Trophoblast cell (in vitro differentiated cells and primary cell): ENCODE measurements at places on chromosomes 12 and 14.

GRCh38 chr12:89064780-89065179 lies 287.5 kb downstream of the DUSP6 start:
- DNase-seq = no peak

DNA sequence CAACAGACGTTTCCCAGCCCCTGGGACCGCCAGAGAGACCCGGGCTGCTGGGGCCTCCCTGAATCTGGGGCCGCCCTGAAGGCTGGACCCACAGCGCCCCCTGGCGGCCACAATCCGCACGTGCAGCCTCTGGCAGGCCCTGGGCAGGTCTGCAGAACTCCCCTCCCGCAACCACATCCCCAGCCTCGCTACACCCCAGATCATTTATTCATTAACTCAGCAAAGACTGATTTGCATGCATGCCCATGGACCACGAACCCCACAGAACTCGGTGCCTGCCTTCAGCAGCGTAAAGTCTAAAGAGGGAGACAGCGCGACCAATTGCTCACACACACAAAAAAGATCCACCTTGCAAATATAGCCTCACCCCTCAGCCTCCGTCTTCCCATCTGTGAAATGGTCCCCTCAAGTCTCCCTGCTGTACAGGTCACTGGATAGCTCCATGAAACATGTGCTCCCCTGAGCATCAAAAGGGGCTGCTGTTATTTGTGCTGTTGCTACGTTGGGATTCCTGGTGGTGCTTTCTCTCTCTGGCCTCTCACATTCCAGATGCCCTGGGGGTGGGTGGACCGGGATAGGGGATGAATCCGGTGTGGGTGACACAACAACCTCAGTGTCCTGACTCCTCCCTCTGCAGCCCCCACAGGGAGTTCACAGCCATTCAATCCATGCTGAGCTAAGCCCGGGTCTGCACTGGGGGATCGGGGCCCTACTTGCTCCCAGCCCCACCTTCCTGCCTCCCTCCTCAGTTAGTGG lies 96.4 kb downstream of the SCARB1 start:
- DNase-seq = peak; percentile 80

- no peak for DNase-seq
Observed at GRCh38 chr14:32339188-32339587, 10.1 kb downstream of the AKAP6 start.

- DNase-seq = no peak
Observed at GRCh38 chr14:90053044-90053443, 8.8 kb upstream of the KCNK13 start.

DNA sequence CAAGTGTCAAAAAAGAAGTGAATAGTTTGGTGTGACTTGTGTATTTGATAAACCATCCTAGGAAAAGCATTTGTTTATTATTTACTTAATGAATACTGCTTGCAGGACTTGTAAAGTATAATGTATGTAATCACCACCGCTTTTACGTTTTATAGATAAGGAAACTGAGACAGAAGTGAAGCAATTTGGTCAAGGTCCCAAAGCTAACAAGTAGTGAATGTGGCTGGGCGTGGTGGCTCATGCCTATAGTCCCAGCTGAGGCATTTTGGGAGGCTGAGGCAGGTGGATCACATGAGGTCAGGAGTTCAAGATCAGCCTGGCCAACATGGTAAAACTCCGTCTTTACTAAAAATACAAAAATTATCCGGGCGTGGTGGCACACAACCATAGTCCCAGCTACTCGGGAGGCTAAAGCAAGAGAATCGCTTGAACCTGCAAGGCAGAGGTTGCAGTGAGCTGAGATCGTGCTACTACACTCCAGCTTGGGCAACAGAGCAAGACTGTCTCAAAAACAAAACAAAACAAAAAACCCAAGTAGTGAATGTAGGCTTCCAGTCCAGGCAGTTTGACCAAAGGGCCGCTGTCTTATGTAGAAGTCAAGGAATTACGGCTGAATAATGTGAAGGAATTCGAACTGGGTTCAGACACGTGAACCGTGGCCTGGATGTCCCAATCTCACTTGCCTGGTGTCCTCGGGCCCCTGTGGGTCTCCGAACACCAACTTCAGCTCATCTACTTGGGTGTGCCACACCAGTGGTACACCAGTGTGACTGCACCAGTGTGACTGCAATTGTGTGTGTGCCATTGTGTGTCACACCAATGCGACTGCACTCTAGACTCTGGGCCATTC lies 88.3 kb upstream of the MED13L start:
- peak; percentile 89 for DNase-seq

DNA sequence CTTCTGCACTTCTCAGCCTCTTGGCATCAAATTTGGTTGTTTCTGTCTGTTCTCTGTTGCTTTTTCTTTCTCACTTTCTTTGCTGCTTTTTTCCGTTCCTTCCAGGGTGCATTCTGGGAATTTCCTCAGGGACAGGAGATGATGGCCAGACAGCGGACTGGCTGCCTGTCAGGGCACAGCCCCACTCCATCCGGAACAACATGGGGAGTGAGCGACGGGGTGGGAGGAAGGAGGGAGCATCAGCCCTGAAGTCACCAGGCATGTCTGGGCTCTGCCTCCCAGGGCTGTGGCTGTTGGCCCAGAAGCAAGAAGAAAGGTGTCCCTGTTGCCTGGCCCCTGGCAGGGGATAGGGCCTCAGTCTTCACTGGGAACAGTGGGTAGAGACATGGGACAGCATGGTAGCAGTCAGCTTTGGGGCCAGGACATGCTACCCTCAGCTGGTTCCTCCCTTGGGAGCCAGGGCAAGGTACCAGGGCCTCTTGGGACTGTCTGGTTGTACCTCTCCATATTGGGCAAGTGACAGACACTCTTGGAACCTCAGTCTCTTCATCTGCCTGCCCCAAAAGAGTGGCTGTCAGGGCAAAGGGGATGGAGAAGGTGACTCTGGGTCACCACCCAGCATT lies 8.6 kb downstream of the PGF start:
- DNase-seq = no peak

GRCh38 chr14:38089123-38089522 lies 118.6 kb upstream of the SSTR1 start:
- DNase-seq = no peak

DNA sequence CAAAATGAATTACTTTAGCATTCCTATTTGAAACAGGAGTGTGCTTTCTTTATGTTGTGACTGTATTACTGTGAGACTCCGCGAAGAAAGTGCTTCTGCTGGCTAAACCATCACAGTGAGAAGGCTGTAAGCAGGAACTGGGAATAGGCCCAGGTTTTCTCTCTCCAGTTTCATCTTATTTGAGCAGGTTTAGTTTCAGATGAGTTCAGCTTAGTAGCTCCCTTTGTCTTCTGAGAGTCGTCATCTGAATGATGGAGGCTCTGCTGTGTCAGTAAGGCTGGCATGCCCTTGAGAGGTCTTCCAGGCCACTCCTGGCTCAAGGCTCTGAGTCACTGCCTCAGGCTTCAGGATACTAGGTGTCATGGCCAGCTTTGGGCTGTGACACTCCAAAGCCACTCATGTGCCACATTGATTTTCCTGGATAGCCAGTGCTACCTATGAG lies 205.6 kb upstream of the RGS6 start:
- DNase-seq = no peak

- no peak for DNase-seq
Observed at GRCh38 chr12:5689773-5690172, 255.3 kb downstream of the ANO2 start.

DNA sequence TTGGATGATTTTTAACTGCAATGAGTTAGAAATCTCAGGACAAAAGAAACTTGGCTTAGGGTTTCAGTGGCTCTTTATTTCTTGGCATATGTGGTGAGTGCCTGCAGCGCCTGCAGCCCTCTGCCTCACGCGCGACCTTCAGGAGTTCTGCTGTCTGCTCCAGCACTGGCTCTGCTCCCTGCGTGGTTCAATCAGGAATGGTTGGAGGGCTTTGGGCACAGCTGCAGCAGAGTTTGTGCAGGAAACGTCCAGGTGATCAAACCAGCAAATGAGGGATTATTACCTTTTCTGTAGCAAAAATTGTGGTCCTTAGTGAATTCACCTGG lies 19.8 kb downstream of the PPM1H start:
- DNase-seq = no peak

DNA sequence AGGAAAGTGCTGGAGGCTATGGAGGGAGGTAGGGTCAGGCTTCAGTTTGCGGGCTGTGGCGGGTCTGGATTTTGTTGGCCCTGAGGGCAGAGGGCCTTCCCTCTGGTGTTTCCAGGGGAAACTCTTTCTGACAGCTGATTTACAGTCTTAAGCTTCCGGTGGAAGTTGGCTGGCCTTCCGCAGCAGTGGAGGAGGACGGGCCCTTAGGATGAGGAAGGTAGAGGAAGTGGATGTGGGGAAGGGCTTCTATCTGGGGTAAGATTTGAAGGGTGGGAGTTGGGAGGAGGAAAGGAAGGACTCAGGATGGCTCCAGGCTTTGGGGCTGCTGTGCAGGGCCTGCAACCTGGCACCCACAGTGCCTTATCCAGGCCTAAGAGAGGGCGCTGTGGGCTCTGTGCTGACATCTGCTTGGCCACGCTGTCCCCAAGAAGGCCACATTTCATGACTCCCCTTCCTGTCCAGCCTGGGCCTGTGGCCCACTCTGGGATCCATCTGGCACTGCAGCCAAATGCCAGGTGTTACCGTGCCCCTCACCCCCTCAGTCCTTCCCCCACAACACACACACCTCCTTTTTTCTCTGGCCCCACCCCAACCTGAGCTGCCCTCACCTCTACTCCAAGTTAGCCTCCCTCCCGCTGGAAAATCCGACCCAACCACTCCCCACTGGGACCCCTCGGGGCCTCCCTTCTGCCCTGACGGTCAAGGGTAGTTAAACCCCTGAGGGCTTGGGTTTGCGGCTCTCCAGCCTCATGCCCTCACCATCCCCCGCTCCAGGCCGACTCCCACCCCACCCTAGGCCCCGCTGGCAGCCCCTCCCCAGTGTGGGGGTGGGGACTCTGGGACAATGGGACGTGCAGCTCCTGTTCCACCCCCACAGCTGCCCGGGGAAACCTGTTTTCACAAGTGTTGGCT lies 7.7 kb upstream of the PPP1R13B start:
- DNase-seq = peak; percentile 4

DNA sequence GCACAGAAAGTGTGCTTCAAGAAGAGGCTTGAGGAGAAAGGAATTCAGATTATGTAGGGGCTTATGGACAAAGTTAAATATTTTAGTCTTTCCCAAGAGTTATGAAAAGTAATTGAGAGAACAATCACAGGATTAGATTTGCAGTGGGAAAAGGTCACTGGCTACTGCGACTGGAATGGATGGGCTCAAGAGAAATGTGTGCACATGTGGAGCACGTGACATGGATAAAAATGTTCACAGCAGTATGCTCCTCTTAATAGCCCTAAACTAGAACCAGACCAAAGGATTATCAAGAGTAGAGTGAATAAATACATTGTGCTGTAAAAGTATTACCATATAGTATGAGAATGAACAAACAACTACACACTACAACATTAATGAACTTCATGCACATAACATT lies 78.1 kb downstream of the ABCD2 start:
- DNase-seq = no peak

- no peak for DNase-seq
Observed at GRCh38 chr12:59375633-59376032, 220.2 kb upstream of the SLC16A7 start.

DNA sequence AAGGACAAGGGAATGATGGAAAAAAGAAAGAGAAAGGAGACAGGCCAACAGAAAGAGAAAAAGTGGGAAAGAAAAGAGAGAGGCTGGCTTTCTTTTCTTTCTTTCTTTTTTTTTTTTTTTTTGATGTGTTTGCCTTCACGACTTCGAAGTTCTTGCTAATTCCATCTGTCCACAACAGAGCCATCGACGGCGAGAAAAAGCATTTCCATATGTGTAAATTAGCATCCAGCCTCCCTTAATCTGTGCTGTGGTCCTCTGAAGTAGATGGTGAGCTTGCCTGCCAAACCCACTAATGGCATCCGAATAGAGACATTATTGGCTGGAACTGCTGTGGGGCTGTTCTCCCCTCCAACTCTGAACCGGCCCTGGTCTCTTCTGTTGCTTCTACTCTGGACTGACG lies 997.4 kb downstream of the BCL11B start:
- DNase-seq = no peak

DNA sequence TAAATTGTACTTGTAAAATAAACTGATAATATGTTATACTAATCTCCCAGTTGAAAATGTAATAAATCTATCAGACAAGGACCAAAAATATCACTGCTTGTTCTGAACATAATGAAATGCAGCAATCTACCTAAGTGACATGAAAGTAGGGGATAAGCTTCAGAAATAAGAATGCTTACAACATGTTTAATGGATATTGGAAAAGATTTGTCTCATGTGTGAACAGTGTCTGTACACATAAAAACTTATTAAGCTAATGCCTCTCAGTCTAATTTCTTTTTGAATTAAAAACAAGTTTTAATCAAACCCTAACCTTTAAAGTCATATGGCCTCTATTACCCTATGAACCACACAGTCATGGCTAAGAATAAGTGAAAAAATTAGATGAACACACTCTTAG lies 465.3 kb downstream of the MDGA2 start:
- no peak for DNase-seq

GRCh38 chr12:104575442-104576186 lies 118.9 kb downstream of the CHST11 start:
- DNase-seq = no peak

DNA sequence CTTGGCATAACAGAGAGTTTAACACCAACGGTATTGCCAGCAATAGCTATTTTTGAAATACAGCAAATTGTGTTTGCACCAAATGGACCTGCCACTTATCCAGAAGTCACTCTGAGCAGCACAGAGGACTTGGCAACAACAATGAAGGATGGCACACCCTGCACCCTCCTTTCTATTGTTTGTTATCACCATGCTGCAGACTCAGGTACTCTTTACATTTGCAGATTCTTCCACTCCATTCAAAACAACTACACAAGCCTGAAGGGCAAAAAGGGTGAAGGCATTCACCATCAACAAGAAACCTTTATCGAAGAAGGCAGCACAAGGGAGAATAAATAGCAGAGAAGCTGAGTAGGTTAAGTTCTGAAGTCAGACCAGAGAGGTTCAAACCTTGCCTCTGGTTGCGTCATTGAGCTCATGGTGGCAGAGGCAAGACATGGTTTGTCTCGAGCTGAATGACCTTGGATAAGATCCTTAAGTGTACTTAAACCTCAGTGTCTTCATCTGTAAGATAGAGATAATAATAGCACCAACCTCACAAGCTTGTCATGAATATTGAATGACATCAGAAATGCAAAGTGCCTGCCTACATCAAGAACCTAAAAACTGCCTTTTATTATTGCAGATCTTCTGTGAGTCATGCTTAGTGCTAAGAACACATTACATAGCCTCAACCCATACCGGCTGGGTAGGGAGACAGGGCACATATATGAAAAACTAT lies 1.4 kb upstream of the ACSM4 start:
- no peak for DNase-seq

DNA sequence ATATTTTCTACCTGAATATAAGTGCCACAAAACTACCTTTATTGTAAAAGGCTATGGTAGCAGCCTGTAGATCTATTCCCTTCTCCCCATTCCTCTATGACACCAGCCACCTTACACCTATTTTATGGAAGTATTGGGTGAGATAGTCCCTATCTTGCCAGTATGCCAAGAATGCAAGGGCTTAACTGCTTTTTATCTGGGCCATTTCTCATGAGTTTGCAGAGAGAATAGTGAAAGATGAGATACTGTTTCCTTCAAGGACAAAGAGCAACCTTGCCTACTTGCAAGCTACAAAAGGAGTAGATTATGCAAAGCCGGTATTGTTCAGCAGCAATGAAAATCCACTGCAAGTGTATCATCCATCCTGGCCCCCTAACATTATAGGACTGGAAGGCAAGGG lies 1775.6 kb upstream of the SEL1L start:
- no peak for DNase-seq
